ENCODE measurements at places on chromosomes 13 and 19. TPM values are rescaled to one million over a fixed set of nuclear protein-coding genes. Genes with fewer than 3 reads are reported as not detected.

The SLC46A3 gene
- total RNA-seq: 3.2 TPM

DNA sequence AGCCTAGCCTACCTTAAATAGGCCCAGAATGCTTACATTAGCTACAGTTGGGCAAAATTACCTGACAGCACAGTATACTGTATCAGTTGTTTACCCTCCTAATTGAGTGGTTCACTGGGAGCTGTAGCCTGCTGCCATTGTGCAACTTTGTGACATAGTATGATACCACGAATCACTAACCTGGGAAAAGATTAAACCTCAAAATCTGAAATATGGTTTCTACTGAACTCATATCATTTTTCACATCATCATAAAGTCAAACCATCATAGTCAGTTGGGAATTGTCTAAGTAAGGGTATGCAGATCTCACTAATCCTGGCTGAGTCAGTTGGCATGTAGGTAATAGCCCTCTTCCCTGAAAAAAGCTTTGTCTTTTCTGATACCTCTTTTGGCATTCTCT lies 9.2 kb downstream of the PAN3 start:
- no peak overlapping the region for H3K27ac ChIP-seq
- H3K36me3 ChIP-seq: peaks cover 9% of the 10 kb centered on the region
- no peak overlapping the region for H3K4me3 ChIP-seq

GRCh38 chr13:31846182-31846938 lies 107.0 kb downstream of the RXFP2 start:
- peaks cover 3% of the 10 kb centered on the region for H3K4me1 ChIP-seq
- no peaks in the 10 kb centered on the region for H3K36me3 ChIP-seq

- peak overlapping the region; percentile 92 for H3K4me3 ChIP-seq
- peaks cover 3% of the 10 kb centered on the region for H3K27me3 ChIP-seq
- H3K27ac ChIP-seq: peak overlapping the region; percentile 98
- H3K4me1 ChIP-seq: peaks cover 36% of the 10 kb centered on the region
- peaks cover 51% of the 10 kb centered on the region for H3K36me3 ChIP-seq
- DNase-seq: peak; percentile 52
Measured at GRCh38 chr19:50803633-50804419, 13.6 kb downstream of the ACP4 start.
